ENCODE measurements at places on chromosomes 6 and 20.

GRCh38 chr6:140670021-140670420 lies 1295.6 kb upstream of the CITED2 start:
- no peak for DNase-seq

- DNase-seq, result no peak
These were observed 338.1 kb upstream of the MMS22L start for GRCh38 chr6:97621111-97621510.

- no peak for DNase-seq
These were observed 168.9 kb downstream of the ZMYND8 start for GRCh38 chr20:47187450-47188195.

GRCh38 chr20:59725476-59726280 lies 121.3 kb downstream of the PHACTR3 start:
- no peak for DNase-seq

- DNase-seq, result no peak
These were observed 29.3 kb downstream of the FOXF2 start for GRCh38 chr6:1418471-1419191.

- no peak for DNase-seq
These were observed 20.5 kb downstream of the SNAI1 start for GRCh38 chr20:50003253-50003656.

GRCh38 chr6:119303164-119303887 lies 46.2 kb downstream of the MAN1A1 start:
- no peak for DNase-seq

GRCh38 chr20:9442858-9443257 lies 71.5 kb upstream of the LAMP5 start:
- no peak for DNase-seq

- DNase-seq, result no peak
These were observed 64.7 kb upstream of the MTHFD1L start for GRCh38 chr6:150800674-150801314.

GRCh38 chr6:132937466-132937906 lies 123.1 kb downstream of the RPS12 start:
- DNase-seq, result peak; percentile 82

DNA sequence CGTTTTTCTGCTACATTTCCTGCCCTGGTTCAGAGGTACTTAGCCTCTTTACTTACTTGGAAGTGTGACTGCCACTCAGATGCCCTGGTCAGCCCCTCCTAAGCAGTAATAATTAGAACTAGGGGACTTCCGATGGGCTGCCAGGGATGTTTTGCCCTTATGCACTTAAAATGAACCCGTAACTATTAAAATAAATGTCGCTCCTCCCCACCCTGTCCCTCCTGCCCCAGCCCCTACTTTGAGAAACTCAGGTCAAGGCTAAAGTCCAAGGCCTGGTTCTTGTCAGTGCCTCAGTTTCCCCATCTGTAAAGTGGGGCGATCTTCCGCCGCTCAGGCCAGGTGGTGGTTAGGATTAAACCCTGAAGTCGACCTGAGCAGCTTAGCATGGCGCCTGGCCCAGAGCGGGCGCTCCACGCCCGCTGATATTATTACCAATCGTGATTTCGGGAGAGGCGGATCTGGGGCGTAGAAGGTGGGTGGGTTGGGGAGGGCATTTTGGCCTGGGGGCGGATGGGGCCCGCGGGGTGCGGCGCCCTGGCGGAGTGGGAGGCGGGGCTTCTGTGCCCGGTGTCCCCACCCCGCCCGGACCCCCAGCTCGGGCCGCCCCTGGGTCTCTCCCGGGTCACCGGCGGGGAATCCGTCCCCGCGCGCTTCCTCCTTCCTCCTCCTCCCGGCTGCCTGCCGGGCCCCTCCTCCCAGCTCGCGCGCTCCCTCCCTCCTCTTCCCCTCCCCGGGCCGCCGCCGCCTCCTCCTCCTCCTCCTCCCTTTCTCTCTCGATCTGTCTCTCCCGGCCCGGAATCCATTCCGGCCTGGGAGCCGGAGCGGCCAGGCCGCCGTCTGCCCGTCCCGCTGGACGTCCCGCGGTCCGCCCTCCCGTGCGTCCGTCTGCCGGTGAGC lies at the start of gene SRC:
SRC (plus strand) TSS at position 802 of the 897 bp plus-strand sequence. CDS start 38,014 bp downstream, outside the sequence.
- DNase-seq, result no peak

GRCh38 chr6:699319-699718 lies 6.4 kb upstream of the EXOC2 start:
- no peak for DNase-seq

DNA sequence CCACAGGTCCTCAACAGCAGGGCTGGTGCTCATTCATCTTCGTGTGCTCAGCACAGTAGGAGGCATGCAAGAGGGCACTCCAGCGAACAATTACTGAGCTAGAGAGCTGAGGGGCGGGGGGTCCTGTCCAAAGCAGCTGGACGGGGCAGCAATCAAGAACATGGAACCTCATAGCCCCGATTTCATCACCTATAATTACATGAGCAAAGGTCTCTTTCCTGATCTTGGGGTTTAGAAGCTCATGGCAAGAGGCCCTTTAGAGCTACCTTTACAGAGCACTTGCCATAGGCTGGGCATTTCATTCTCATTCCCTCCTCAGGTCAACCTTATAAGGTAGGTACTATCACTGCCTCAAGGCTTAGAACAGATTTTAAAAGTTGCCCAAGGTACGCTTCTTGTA lies 10.4 kb downstream of the MOCS1 start:
- DNase-seq, result no peak

DNA sequence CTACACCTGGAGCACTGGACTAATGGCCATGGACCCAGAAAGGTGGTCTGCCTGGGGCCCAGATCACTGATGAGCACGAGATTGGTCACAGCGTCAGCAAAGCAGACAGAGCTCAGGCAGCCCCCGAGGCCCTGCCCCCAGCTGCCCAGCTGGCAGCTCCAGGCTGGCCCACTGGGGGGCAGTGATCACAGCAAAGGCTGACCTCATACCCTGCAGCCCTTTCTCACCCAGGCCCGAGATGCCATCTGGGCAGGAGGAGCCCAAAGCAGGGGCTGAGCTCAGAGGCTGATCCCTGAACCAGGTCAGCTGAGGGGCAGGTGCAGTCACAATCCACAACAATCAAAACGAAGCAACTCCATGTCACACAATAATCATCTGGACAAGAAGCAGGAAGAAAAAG lies 4.1 kb downstream of the MAP1LC3A start:
- no peak for DNase-seq

GRCh38 chr6:37538107-37538506 lies 38.4 kb upstream of the CCDC167 start:
- no peak for DNase-seq

DNA sequence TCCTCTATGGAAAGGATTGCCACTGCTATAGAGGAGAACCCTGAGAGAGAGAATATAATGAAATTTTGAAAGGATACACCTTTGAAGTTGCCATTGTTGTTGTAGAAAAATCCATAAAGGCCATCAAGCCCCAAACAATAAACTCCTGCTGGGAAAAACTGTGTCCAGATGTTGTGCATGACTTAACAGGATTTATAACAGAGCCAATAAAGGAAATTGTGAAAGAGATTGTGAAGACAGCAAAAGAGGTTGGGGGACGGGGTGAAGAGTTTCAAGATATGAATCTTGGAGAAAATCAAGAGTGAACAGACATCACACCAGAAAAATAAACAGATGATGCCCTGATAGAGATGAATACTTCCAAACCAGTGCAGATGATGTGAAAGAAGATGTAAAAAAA lies 396.4 kb downstream of the BCKDHB start:
- DNase-seq, result no peak

- no peak for DNase-seq
These were observed 110.8 kb downstream of the ERMARD start for GRCh38 chr6:169862043-169862891.

GRCh38 chr6:30747902-30748769 lies 3.8 kb upstream of the IER3 start:
- no peak for DNase-seq

DNA sequence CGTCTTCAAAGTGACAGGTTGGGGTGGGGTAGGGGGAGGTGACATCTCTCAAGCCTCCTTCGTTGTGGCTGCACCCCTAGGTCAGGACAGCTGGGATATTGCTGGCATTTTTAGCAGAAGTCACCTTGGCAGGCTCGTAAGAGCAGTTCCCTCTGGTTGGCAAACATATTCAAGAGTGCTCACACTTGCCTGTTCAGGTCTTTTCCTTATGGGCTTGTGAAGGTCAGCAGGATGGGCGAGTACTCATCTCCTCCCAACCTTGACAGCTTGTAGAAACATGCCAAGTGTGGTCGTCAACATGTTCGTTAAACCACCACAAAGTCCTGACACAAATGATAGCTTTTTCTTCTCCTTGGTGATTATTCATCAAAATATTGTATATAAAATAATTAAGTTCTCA lies 113.6 kb downstream of the HDGFL1 start:
- DNase-seq, result no peak

DNA sequence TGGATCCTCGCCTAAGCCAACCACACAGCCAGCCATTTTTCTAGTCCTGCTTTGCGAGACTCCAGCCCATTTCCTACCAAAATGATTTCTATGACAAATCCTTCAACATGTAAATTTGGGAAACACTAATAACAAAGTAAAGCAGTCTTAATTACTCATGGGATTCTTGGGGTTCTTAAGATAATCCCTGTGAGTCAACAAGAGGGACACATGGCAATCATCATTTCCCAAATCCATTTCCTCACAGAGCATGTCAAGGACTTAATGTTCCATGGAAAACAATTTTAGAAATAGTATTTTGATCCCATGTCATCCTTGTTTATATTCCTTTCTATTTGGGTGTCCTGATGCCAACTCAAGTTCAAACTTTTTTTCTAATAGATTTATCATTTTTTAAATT lies 322.7 kb upstream of the NOX3 start:
- no peak for DNase-seq

DNA sequence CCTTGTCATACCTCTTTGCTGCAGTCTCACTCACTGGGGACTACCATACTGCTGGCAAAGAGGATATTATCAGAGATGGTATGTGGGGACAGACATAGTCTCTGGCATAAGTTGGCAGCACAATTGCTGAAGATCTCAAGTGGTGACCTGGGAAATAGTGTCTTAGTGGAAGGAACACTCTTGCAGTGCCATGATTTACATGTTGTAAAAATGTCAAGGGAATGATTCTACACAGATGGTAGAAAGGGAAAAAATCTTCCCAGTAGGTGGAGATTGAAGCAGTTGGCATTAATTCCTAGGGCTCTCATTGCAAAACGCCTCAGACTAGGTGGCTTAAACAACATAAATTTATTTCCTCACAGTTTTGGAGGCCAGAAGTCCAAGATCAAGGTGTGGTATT lies 662.2 kb downstream of the DHX35 start:
- DNase-seq, result no peak

DNA sequence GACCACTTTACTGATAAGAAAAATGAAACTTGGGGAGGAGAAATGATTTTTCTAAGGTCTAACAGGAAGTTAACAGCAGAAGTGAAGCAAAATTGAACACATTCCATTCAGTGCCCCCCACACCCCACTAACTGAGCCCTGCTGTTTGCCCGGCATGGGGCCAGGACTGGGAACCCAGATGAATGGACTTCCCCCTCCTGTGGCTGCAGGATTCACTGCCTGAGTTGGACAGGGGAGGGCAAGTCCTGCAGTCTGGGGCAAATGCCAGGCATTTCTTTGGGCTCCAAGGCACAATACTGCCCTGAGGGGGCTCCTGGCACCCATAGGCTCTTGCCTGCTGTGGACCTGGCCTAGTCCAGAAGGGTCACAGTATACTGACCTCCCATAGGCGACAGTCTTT lies 28.3 kb downstream of the FYN start:
- no peak for DNase-seq

- no peak for DNase-seq
These were observed 252.8 kb downstream of the PRKN start for GRCh38 chr6:162474722-162475121.

- DNase-seq, result no peak
These were observed 115.4 kb upstream of the BTN3A2 start for GRCh38 chr6:26249707-26249956.

GRCh38 chr20:56461576-56461975 lies 6.9 kb upstream of the RTF2 start:
- no peak for DNase-seq

DNA sequence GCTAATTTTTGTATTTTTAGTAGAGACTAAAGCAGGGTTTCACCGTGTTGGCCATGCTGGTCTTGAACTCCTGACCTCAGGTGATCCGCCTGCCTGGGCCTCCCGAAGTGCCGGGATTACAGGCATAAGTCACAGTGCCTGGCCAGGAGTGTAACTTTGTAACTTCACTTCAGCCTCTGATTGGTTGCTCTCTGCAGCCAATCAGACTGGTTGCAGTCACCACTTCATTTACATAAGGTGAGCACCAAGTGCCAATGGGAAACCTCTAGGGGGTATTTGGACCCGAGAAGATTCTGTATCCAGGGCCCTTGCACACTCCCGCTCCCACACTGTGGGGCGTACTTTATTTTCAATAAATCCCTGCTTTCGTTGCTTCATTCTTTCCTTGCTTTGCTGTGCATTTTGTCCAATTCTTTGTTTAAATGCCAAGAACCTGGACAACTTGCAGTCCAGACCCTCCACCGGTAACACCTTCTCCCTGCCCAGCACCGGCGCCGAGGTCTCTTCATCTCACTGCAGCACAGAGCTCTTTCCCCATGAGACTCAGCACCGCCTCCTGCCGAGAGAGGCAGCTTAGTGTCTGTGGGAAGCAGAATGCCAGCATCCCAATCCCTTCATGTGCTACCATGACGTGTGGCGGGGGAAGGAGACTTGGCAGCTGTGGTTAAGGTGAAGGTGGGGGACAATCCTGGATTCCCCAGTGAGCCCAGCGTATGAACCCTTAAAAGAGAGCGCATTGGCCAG lies 14.0 kb upstream of the MRGBP start:
- DNase-seq, result no peak

DNA sequence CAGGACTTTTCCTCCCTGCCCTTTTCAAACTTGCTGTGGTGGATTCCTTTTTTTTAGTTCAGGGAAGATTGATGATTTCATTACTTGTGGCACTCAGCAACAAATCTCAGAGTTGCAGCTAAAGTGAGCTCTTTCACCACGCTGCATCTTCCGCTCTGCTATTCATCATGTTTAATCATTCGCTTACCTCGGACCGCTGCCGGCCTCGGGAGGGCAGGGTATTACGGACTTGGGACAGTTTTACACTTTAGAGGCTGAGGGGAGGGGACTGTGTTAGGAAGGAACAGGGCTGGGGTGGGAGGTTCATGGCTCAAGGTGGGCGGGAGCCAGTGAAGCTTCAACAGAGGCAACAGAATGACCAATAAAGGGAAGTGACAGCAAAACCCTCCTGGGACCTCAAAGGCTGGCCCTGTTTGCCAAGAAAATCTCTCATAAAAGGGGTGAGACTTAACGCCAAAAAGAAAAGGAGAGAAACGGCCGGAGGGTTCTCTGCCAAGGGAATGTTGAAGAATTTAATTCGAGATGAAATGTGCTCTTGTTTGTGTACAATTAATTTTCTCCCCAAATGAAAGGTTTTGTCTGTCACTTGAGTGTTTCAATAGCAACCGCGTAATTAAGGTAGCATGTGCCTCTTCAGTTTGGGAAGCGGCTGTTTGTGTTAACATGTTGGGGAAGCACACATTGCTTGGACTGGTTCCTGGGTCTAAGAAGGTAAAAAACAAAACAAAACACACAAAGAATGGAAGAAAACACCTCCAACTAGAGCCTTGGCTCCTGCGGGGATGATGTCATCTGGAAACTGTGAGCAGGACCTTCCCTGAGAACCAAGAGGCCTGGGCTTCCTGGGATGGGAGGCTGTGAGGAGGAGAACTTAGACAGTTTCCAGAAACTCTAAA lies 72.5 kb upstream of the SULF2 start:
- no peak for DNase-seq

GRCh38 chr20:9068233-9068801 lies 570 bp upstream of the PLCB4 start:
- DNase-seq, result no peak

- no peak for DNase-seq
These were observed 24.0 kb downstream of the PBOV1 start for GRCh38 chr6:138194287-138194686.

All from NCI-H2107 (cell line).